Stromal cell of bone marrow (primary cell): ENCODE measurements at places on chromosomes 1 and 21.

GRCh38 chr1:226655251-226656163 is 83.6 kb downstream of the ITPKB start:
- no peak for DNase-seq

- DNase-seq: no peak
Observed at GRCh38 chr1:18201997-18202719, 94.6 kb downstream of the IGSF21 start.

GRCh38 chr1:46474570-46474969 is 15.1 kb upstream of the DMBX1 start:
- DNase-seq: no peak

- no peak for DNase-seq
Observed at GRCh38 chr1:81754424-81754823, 46.3 kb upstream of the ADGRL2 start.

- no peak for DNase-seq
Observed at GRCh38 chr1:217542837-217543236, 88.1 kb downstream of the GPATCH2 start.

- no peak for DNase-seq
Observed at GRCh38 chr1:75616436-75617433, 5.8 kb upstream of the SLC44A5 start.

GRCh38 chr21:29656504-29657239 is 283.1 kb downstream of the GRIK1 start:
- peak; percentile 65 for DNase-seq

GRCh38 chr1:34113362-34113761 is 51.7 kb downstream of the CSMD2 start:
- DNase-seq: no peak

- DNase-seq: peak; percentile 77
Observed at GRCh38 chr1:214557952-214558735, 6.7 kb upstream of the PTPN14 start.
